ENCODE measurements at places on chromosomes 11 and 22.
A peak's percentile ranks its signal among the peaks of the same experiment; 100 is the strongest.

- DNase-seq: no peak
Measured at GRCh38 chr11:120343429-120343828, 7.2 kb downstream of the ARHGEF12 start.

DNA sequence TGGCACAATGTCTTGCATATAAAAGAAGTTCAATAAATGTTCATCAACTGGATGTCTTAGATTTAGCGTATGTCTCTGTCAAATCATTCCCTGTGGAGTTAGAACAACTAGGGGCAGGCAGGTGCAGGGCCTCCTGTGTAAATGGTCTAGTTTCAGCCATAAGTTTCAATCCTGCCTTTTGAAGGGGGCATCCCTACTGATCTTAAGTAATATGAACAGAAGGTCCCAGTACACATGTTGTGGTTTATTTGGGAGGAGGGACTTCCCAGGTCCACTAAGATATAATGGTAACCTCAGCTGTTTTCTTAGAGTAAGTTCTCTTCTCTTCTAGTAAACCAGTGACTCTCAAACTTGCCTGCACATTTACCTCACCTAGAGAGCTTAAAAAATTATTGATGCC, 19.8 kb downstream of the TTC12 start:
- DNase-seq: no peak

DNA sequence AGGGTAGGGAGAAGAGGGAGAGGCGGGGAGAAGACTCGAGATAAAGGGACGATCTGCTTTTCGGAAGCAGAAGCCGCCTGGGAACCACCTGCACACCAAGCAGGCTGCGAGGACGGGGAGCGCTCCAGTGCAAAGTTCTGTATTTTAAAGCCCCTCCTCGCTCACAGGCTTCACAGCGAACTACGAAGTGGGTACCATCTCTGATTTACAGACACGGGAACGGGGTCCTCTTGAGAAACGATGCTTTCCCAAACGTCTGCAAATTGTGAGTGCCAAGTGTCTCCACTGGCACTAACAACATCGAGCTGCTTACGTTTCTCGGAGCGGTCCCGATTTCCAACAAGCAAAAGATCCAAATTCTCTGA, 700 bp upstream of the STX3 start:
- no peak for DNase-seq

GRCh38 chr11:7448201-7448600, 37.1 kb upstream of the OLFML1 start:
- no peak for DNase-seq

DNA sequence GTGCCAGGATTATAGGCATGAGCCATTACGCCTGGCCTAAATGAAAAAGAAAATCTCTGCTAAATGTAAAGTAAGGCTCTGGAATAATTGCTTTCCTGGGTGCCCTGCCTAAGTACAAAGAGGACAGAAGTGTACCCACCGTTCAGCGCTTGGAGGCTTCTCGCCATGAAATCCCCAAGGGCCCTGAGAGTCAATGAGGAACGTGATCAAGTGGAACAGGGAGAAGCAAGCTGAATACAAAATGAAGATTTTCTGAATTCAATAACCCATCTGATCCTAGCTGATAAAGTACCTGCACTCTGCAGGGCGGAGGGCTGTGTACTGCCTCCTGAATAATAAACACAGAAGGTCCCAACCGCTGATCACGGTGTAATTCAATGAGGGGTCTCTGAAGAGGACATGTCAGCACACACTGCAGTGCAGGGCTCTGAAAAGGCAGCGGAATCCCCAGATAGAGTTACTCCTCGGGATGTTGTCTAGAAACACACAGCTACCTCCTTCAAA, 97.7 kb downstream of the ABTB2 start:
- DNase-seq: no peak

DNA sequence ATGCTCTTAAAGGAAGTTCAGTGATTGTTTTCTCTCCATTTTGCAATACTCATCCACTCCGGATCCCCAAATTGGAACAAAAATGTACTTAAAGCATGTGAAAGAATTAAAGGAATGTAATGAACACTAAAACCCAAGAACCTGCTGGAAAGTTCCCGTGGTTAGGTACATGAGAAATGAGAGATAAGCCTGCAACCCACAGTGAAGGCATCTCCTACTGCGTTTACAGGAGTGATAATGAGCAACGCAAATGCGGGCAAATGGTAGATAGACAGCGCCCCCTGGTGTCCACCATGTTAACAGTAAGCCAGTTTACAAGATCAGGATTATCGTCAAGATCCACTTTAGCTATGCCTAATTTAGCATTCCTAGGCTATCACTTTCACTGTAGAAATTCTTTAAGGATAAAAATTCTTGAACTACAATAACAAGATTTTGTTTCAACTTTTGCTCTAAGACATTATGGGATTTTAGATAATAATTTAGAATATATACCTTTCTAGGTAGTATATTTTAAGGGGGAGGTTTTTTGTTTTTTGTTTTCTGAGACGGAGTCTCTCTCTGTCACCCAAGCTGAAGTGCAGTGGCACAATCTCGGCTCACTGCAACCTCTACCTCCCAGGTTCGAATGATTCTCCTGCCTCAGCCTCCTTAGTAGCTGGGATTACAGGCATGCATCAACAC, 29.9 kb downstream of the ALG9 start:
- DNase-seq: peak; percentile 60

DNA sequence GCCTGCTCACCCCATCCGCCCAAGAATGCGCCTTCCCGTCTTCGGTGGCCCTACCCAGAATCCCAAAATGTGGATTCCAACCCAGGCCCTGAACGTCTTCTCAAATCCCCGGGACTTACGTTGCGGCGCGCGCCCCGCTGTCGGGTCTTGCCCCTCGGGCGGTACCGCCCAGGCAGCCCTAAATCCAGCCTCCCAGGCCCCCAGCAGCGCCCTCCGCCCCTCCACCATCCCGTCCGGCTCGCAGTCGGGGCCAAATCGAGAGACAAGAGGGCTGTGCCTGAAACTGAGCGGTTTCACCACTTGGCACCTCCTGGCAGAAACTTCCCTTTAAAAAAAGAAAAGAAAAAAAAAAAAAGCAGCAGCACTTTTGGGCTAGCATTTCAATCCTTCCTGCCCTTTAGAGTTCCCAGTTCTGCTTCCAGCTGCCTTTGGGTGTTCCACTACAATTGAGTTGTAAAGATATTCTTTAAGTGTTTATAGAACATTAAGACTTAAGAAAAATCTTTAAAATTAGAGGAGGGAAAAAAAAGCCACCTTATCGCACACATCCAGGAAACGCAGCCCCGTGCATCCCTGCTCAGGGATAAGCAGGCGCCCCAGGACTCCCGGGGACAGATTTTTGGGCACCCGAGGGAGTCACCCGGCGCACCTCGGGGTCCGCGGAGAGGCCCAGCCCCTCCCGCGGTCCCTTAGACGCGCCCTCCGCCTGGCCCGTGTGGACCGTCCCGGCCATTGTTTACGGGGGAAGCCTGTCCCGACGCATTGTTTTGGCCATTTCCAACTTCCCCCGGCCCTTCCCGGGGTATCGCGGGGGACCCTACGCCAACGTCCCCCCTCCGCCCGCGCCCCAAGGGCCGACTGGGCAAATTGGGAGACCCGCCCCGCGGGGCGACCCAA, 57.6 kb downstream of the KCNJ4 start:
- peak; percentile 73 for DNase-seq

DNA sequence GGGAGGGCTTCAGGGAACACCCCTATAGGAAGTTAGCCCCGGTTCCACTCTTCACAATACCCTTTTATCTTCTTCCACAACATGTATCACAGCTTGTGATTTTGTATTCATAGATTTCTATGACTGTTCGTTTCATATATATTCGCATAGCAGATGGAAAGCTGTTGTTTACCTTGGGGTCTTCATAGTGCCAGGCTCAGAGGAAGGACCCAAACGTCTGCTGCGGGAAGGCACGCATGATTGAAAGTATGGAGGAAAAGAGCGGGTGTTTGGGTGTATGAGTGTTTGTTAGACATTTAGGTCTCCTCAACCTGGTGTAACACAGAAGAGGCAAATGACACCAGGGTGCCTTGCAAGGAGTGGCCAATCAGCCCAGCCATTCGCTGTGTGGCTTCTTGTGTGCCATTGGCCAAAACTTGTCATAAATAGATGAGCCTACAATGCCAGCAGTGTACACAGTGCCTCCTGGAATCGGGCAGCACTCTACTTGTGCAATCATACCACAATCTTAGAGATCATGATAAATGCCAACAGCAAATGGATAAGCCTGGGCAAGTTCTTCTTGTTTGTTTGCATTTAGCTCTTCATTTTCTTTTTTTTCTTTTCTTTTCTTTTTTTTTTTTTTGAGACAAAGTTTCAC, 10.9 kb upstream of the ADA2 start:
- peak; percentile 24 for DNase-seq

DNA sequence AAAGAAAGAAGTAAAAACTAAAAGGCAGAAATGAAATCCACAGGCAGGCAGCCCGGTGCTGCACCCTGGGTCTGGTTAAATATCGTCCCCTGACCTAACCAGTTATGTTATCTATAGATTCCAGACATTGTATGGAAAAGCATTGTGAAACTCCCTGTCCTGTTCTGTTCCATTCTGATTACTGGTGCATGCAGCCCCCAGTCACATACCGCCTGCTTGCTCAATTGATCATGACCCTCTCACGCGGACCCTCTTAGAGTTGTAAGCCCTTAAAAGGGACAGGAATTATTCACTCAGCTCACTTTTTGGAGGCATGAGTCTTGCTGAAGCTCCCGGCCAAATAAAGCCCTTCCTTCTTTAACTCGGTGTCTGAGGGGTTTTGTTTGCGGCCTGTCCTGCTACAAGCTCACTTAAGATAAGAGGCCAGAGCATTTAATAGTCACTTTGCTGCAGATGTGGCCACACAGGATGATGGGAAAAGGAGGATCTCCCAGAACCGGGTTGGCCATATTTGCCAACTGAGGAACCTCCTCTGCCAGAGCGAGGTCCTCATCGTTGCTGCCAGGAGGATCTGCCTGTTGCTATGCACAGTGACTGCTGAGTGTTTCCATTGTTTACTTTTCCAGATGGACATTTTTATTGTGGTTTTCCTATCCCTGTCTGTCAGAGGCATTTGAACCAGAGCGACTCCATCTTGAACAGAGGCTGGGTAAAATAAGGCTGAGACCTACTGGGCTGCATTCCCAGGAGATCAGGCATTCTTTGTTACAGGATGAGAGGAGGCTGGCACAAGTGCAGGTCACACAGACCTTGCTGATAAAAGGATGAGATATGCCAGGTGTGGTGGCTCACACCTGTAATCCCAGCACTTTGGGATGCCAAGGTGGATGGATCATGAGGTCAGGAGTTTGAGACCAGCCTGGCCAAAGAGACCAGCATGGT, 10.2 kb downstream of the C11orf96 start:
- no peak for DNase-seq

- DNase-seq: no peak
Measured at GRCh38 chr11:32312206-32312817, 123.0 kb downstream of the WT1 start.

DNA sequence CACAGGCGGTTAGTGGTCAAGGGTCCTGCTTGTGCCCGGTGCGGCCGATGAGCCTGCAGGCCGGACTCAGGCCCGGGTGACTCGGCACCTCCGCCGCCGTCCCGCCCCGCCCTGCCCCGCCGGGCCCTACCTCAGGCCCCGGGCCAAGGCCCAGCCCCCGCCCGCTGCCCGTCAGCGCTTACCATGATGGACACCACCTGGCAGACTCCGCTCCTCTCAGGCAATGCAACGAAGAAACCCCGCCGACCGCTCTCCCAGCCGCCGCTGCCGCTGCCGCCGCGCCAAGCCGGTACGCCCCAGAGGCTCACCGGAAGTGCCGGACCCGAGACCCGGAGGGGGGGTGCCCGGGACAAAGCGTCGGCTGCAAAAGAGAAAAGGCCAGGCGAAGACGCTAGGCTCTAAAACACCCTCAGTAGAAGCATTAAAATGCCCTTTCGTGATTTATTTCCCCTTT, at the start of gene UFD1:
TSS of gene UFD1 (minus strand) at position 293 of the 454 bp plus-strand sequence. CDS start at position 185, 108 bp downstream.
- DNase-seq: peak; percentile 83

DNA sequence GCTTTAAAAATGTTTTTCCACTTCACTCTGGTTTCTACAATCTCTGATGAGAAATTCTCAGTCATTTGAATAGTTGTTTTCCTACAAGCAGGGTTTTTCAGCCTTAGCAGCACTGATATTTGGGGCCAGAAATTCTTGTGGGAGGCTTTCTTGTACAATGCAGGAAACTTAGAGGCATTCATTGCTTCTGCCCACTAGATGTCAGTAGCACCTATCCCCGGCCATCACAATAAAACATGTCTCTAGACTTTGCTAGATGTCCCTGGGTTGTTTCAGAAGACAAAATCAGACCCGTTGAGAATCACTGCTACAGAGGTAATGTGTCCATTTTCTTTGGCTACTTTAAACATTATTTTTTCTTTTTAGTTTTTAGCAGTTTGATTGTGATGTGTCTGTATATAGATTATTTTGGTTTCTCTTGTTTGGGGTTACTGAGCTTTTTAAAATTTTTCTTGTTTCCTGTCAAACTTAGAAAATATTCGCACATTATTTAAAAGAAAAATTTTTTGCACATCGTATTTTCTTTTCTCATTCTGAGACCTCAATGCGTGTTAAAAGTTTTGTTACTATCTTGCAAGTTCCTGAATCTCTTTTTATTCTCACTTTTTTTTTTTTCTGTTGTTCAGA, 60.8 kb upstream of the CCDC179 start:
- peak; percentile 24 for DNase-seq

- no peak for DNase-seq
Measured at GRCh38 chr11:123755813-123756212, 1.5 kb upstream of the OR6X1 start.

DNA sequence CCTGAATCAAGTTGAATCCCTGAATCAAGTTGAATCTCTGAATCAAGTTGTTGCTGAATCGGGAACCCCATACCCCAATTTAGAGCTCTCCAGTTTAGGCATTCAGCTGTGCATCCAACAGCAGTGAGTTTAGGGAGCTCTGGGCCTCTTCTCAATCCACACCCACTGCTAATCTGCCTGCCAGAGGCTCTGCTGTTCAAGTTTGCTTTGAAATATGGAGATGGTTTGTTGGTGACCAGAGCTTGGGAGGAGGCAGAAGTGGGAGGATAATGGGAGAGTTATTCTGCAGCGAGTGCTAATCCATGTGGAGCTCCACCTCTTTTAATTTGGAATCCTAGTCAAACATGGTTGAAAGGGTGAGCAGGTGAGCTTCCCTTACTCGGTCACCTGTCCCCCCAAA, 22.4 kb downstream of the EHF start:
- no peak for DNase-seq

DNA sequence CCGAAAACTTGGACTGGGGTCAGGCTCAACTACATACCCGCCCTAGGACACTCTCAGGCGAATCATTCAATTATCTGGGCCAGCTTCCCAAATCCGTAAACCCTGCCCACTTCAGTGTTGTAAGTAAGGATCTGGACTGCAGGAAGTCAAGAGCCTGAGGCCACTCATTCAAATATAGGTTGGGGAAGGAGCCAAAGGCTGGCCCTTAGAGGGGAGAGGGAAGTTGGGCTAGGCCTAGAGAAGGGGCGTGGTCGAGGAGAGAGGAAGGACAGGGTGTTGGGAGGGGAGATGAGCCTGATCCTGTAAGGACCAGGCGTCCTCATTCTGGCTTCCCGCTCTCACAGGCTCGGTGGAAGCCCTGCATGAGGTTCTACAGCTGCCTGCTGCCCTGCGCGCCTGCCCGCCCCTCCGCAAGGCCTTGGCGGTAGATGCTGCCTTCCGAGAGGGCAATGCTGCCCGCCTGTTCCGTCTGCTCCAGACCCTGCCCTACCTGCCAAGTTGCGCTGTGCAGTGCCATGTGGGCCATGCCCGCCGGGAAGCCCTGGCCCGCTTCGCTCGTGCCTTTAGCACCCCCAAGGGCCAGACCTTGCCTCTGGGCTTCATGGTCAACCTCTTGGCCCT, 3.0 kb downstream of the SAC3D1 start:
- peak; percentile 8 for DNase-seq

- DNase-seq: no peak
Measured at GRCh38 chr11:67616431-67617242, 9.9 kb downstream of the NDUFV1 start.
